ENCODE measurements at places on chromosomes 3 and 15.

- DNase-seq, result no peak
Observed at GRCh38 chr3:78801926-78802561, 965.8 kb downstream of the ROBO1 start.

- DNase-seq, result no peak
Observed at GRCh38 chr15:33955945-33956344, 12.4 kb upstream of the CHRM5 start.

DNA sequence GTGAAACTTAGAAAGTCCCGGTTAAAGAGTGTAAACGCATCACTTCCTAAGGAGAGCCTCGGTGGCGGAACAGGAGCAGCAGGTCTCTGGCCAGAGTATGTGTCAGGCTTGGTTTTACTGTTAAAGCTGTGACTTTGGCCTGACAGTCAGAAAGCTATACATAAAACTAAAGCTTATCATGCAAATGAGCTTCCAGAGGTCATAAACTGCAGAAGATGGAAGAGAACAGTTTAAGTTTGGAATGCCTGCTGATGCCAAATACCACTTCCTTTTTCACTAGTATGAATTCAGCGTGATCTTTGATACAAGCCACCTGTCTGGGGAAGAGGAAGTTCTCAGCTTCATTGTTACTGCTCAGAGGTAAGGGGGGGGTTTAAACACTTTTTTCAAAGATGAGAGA lies 125.1 kb upstream of the CTDSPL start:
- peak; percentile 21 for DNase-seq

DNA sequence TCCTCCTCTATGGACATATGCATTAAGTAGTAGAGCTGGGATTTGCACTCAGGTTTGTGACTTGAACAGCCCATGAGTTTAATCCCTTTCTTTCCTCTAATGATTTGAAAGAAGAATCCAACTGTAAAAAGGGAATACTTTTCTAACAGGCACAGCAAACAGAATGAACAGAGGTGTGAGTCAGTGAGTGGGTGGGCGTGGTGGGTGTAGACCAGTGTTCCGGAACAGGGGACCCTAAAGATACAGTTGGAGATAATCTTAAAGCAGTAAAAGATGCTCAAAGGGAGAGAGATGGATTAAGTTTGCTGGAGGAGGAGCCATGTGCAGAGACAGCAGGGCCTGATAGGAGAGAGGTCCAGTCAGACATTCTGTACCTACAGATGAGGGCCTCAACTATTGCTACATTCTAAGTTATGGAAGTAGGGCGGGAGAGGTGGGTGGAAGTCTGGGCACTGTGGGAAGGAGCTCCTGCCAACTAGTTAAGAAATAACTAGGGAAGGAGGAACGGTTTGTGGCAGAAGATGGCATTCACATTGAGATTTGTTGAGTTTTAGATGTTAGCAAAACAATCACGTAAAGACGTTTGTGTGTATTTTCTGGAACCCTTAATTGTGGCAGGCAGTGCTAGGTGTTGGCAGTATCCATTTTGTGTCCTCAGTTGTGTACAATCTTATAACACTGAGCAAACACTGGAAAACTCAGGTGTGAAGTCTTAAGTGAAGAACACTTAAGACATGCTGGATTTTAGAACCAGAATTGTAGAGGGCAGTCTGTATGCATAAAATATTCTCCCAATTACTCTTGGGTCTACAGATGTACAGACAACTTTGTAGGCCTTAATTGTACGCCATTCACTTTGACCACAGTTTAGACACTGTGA lies 511.0 kb downstream of the GRM7 start:
- DNase-seq, result no peak

GRCh38 chr3:60890226-60890625 lies 361.0 kb downstream of the FHIT start:
- no peak for DNase-seq

DNA sequence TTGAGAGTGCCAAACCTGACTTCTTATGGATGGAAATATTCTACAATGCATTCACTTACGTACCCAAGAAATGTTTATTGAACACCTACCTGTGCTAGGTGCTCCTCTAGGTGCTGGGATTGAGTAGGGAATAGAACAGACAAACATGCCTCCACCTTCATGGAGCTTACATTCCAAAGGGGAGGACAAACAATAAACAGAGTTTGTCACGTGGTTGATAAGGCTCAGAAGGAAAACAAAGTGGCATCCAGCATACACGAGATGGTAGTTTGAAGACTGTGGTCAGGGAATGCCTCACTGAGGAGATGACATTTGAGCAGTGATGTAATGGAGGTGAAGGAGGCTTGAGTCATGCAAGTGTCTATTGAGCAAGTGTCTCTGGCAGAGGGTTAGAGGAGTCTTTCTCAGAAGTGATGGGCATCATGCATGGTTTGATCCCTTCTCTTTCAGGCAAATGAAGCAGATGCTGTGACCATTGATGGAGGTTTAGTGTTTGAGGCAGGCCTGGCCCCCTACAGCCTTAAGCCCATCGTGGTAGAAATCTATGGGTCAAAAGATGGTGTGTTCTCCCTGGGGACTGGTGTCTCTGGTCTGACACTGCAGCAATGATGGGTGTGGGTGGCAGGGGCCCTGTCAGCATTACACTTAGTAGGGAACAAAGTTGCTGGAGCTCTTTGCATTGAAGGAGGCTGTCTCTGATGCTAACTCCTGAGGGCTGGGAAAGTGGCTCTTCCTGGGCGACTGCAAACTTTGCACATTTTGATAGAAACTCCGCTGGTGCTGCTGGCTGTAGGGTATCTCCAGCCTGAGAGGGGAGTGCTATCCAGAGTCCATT lies 29.7 kb upstream of the TOPBP1 start:
- DNase-seq, result no peak

GRCh38 chr3:184238246-184238818 lies 8.9 kb downstream of the VWA5B2 start:
- DNase-seq, result no peak

DNA sequence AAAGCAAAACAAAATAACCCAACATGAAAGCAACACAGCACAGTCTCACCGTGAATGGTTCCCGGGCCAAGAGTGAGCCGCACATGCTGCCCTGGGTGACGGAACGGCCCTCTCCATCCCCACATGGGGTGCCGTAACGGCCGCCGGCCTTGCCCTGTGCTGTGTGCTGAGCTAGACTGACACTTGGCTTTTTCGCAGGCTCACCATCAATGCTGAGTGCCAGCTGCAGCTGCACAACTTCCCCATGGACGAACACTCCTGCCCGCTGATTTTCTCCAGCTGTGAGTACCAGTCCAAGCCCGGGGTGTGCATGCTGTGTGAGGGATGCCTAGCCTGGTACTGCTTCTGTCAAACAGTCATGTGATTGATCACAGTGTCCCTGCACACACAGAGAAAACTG lies 357.6 kb downstream of the GABRG3 start:
- no peak for DNase-seq

DNA sequence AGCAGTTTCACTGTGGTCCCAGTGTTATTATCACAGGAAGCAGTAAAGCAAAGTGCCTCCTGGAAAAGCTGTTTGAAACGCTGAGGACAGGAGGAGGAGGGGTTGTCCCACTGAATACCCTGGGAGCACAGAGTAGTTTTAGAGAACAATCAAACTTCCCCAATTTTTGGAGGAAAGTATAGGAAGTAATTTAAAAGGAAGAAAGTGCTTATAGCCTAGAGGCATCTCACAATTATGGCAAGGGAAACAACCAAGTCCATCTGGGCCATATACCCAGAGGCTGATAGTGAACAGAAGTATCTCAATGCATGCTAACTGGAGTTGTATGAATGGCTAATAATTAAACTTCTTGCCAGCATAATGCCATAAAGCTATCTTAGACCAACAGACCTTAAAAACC lies 137.2 kb upstream of the EPHA6 start:
- no peak for DNase-seq

- DNase-seq, result no peak
Observed at GRCh38 chr3:10274601-10275000, 18.1 kb downstream of the GHRL start.

DNA sequence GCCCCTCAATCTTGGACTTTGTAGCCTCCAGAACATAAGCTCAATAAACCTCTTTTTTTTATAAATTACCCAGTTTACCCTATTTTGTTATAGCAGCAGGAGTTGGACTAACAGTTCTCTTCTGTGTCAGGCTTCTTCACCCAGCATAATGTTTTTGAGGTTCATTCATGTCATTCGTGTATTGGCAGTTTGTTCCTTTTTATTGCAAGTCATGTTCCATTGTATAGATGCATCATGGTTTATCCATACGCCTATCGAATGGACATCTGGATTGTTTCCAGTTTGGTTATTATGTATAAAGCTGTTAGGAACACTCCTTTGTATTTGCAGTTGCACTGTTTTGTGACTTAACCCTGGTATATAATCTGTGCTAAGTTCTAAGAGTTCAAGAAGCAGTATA lies 39.8 kb downstream of the NR1D2 start:
- no peak for DNase-seq

- DNase-seq, result no peak
Observed at GRCh38 chr3:37145611-37146010, 28.8 kb downstream of the LRRFIP2 start.

DNA sequence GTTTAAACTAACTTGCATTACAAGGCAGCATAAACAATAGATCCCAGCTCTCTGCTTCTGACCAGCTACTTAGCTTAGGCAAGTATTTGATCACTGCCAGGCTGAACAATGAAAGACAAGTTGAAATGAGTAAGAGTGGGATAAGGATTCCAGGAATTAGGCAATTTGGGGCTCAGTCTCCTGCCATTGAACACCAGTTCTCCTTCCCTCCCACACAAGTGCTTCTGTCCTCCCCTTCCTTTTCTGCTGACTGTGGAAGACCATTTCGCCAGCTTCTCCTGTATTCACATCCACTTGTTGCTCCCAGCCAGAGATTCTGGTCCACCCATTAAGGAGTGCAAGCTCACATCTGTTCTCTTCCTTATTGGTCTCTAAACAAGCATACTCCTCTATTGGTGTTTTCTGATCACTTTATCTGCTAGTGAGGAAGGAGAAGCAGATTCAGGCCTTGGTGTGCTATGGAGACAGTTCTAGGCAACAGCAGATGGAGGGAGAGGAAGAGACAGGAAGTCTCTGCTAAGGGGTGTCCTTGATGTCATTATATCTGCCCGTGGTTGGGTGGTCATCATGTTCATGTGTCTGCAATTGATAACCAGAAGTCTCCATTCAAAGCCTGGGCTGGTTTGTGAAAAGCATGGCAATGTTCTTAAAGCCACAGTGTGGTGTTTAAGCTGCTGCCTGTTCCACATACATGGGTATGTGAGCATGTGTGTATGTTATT lies 121.5 kb downstream of the PLCL2 start:
- no peak for DNase-seq

DNA sequence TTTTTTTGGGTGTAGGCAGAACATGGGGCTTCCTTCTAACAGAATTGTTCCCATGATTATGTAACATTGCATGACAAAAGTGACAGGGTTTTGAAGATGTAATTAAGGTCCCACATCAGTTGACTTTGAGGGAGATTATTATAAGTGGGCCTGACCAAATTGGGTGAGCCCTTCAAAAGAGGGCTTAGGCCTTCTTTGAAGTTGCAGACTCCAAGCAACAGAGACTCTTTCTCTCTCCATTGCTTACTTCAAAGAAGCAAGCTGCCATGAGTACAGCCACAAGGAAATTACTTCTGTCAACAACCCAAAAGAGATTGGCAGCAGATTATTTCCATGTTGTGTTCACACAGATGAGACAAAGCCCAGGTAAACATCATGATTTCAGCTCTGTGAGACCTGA lies 348.2 kb downstream of the PDCD6IP start:
- no peak for DNase-seq

DNA sequence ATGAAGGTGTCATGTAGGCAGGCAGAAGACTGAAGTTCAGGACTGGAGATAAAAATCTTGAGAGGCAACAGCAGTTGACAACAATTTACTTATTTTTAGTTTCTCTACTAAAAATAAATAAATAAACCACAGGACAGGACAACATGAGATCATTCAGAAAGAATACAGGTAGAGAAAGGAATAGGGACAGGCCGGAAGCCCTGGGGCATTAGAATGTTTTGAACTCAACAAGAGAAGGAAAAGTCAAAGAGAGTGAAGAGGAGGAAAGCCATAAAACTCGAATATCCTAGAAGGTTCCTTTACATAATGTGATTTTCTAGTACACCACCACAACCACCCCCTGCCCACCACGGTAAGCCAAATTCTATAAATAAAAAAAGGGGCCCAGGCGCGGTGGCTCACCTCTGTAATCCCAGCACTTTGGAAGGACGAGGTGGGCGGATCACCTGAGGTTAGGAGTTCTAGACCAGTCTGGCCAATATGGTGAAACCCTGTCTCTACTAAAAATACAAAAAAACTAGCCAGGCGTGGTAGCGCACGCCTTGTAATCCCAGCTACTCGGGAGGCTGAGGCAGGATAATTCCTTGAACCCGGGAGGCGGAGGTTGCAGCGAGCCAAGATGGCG lies 4.7 kb downstream of the PIK3CB start:
- DNase-seq, result no peak

GRCh38 chr3:98326945-98327344 lies 26.7 kb upstream of the OR5K4 start:
- no peak for DNase-seq

GRCh38 chr3:29802057-29802456 lies 521.2 kb downstream of the RBMS3 start:
- no peak for DNase-seq

DNA sequence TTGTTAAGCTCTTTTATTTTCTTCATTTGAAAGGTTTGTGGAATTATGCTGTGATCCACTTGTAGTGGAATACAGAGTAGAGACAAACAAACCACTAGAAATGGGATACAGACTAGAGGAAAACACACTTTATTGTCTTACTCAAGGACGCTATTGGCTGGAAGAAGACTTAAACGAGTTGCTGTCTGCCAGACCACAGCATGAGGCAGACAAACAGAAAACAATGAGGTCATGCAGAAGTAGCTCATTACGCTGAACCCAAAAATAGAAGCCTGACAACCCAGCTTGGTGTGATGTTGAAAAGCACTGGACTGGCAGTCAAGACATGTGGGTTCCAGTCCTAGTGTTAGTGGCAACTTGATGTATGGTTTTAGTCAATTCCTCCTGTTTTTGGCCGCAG lies 62.4 kb upstream of the P3H2 start:
- no peak for DNase-seq

DNA sequence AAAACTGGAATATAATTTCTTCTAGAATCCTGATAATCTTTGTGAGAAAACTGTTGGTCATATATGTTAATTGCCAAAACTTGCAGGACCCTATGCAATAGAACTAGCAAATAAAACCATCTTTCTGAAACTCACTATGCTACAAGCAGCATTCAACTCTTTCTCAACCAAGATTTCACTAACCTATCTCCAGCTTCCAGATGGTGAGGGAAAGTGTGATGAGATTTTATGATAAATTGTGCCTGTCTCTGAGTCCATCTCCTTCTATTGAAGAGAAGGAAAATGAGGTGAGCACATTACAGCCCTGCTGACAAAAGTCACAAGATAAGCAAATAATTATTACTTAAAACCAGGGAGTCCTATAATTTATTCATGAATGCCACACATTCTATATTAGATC lies 44.1 kb upstream of the UBE2Q2 start:
- no peak for DNase-seq

DNA sequence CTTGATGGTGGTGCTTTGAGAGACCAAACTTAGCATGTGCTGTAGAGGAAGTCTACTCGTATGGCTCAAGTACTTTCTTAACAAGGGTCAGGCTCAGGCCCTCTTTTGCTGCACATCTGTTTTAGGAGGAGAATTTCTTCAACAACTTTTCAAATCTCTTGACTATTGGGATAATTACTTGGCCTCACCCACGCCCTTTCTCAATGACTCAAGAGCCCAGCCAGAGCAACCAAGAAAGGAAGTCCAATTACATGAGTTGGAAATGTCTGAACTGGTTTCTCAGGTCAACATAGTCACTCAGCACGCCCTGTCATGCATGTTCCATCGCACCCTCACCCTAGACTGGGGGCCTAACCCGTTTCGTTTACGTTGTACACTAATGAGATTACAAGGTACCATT lies 44.8 kb upstream of the UMPS start:
- DNase-seq, result no peak

GRCh38 chr15:74384566-74384880 lies 17.1 kb upstream of the CYP11A1 start:
- DNase-seq, result no peak
